Coronary artery (tissue), 2 donors: ENCODE measurements at places on chromosomes 2 and 18.
A peak's percentile ranks its signal among the peaks of the same experiment; 100 is the strongest.

DNA sequence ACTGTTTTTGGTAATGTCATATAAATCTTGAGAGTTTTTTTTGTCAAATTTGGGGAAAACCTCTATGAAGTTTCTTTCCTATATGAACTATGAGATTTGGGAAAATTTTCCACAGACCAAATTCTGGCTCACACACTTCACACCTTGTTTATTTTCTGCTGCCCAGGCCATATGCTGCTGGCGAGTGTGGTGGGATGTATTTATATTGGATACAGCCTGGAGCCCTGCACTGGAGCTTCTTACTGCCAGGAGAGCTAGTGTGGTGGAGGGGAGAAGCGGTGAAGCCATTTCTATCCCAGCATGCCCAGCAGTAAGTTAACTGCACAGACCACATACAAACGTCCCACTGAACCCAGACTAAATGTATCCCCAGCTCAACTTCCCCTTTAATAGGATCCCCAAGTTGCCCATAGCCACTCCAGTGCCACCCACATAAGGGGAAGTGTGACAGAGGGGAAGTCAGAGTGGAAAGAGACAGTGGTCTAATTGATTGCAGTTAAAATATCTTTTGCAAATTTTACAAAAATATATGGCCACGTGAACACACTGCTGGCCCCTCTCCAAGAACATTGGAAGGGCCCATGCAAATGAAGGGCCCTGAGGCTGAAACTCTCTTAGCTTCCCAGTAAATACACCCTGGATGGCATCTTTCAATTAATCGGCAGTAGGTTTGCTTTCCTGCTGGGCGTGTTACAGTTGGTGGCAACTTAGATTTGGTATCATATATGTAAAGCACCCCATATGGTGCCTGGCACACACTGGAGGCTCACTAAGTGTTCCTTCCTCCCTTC is 146.6 kb upstream of the ITGA6 start:
- DNase-seq = no peak

DNA sequence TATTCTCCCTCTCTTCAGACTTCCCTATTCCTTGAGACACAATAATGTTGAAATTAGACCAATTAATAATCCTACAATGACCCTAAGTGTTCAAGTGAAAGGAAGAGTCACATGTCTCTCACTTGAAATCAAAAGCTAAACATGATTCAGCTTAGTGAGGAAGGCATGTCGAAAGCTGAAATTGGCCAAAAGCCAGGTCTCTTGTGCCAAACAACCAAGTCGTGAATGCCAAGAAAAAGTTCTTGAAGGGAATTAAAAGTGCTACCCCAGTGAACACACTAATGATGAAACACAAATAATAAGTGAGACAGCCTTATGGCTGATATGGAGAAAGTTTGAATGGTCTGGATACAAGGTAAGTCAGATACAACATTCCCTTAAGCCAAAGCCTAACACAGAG is 115.4 kb downstream of the PXDN start:
- peak; percentile 77 for DNase-seq

DNA sequence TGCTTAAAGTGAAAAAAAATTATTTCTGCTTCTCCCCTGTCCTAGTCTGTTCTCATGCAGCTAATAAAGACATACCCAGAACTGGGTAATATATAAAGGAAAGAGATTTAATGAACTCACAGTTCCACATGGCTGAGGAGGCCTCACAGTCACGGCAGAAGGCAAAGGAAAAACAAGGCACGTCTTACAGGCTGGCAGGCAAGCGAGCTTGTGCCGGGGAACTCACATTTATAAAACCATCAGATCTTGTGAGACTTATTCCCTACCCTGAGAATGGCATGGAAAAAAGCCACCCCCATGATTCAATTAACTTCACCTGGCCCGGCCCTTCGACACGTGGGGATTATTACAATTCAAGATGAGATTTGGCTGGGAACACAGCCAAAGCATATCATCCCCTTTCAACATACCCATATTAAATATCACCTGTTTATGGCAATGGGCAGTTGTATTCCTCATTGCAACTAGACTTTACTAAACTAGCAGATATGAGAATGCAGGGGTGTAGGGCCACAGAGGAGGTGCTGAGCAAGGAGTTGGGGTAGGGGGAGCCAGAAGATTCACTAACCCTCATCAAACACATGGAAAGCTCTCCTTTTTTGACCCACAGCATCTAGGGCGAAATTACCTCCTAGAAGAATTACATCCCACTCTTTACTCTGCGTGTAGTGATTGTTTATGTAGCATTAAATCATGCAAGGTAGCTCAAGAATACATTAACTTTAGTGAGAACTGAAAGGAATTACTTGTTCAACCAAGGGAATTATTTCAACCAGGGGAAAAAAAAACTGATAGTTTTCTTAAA is 183.3 kb upstream of the DOK6 start:
- DNase-seq = no peak

DNA sequence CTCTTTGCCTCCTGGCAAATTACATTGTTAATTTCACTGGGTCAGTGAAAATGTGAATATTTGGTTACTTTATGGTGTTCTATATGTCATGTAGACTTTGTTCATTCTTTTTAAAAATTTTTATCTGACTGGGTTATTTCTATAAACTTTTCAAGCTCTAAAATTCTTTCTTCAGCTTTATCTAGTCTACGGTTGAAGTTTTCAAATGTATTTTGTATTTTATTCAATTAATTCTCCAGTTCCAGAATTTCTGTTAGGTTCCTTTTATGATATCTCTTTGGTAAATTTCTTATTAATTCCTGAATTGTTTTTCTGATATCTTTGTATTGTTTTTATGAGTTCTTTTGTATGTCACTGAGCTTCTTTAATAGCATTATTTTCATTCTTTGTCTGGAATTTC is 228.1 kb downstream of the LPIN1 start:
- no peak for DNase-seq

GRCh38 chr18:70981400-70982140 is 692.7 kb downstream of the SOCS6 start:
- no peak for DNase-seq

GRCh38 chr2:85886590-85886989 is 2.2 kb downstream of the ST3GAL5 start:
- DNase-seq = no peak
